ENCODE measurements at places on chromosomes 16 and 17.

GRCh38 chr17:82366749-82367148 is 4.8 kb upstream of the UTS2R start:
- DNase-seq, result no peak

- no peak for DNase-seq
Observed at GRCh38 chr17:43774304-43775250, 4.2 kb downstream of the DUSP3 start.

DNA sequence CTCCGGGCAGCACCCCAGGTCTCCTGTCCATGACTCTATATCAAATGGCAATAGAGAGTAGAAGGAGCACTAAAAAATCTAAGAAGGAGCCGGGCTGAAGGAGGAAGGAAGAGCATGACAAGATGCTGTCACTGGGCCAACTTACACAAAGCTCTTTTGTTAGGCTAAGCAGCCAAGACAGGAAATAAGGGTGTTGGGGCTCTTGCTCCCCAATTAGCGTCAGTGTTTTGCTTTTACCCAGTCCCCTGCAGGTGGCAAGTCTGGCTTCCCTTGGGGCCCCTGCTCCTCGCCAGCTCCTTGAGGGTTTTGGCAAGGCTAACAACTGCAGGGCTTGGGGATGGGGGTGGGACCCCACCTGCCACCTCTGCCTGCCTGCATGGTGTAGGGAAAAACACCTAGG is 120.5 kb downstream of the CCT6B start:
- no peak for DNase-seq

DNA sequence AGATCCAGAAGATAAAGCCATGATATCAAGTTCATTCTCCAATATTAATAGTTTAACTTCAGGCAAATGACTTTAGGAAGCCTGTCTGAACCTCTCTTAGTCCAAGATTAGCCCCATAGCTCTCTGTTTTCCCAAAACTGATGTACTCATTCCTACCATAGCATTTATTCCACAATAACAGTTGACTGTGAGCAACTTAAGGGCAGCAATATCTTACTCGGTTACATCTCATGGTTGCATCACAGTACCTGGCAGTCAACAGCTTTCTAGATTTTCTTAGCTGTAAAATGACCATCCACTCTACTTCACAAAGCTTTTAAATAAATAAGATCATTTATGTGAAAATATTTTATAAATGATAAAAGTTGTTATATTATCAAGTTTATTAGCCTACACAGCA is 58.2 kb upstream of the STAC2 start:
- no peak for DNase-seq

DNA sequence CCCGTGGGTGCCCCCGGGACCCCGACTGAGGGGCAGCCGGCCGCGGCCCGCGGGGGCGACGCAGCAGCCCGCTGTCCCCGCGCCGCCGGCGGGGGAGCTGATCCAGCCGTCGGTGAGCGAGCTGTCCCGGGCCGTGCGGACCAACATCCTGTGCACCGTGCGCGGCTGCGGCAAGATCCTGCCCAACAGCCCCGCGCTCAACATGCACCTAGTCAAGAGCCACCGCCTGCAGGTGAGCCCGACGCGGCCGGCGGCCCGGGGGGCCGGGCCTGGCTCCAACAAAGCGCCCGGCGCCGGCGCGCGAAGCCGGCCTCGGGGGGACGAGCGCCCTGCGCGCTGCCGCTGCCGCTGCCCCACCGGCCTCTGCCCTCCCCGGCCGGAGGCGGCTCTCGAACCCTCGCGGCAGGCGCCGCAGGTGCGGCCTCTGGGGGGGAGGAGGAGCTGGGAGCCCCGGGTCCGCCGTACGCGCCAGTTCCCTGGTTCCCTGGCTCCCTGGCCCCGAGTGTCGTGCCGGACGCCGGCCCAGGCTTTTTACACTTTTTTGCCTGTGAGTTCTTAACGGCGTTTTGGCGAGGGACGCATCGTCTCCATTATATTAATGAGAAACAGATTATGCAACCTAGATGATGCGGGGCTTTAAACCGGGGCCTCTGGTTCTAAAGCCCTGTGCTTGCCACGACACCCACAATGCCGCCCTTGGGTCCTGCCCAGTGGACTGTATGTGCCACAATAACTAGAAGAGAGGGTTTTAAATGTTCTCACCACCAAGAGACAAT is 521 bp downstream of the ATMIN start:
- DNase-seq, result peak; percentile 40

DNA sequence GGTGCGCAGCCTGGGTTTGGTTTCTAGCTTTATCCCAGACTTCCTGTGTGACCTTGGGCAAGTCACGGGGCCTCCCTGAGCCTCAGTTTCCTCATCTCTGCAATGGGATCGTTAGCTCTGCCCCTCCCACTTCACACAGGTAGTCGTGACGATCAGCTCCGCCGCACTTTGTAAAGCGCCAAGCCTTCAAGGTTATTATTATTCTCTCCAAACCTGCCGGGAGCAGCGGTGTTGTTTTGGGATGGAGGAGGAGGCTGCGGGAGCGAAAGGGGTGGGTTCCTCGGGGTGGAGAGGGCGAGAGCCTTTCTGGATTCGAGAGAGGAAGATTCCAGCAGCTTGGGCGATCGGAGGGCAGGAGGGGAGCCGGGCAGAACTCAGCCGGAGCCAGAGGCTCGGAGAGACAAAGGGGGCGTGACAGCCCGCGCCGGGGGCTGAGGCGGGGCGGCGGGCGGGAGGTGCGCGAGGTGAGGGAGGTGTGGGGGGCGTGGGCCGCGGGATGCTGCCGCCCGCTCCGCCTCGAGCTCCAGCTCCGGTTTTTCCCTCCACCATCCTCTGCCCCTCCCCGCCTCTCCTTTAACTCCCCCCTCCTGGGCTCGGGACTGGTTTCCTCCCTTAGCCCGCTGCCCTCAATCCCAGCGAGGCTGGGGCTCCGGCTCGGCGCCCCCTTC is at the start of gene EFNB3:
TSS of gene EFNB3 (plus strand) at position 602 of the 668 bp plus-strand sequence. CDS start 397 bp downstream, outside the sequence.
- no peak for DNase-seq

- DNase-seq, result no peak
Observed at GRCh38 chr17:65560628-65561451, 608 bp downstream of the AXIN2 start.

- DNase-seq, result no peak
Observed at GRCh38 chr17:21289902-21290571, 5.5 kb downstream of the MAP2K3 start.

- no peak for DNase-seq
Observed at GRCh38 chr16:13999895-14000425, 71.2 kb upstream of the MRTFB start.

GRCh38 chr16:73794994-73795393 is 501.6 kb upstream of the PSMD7 start:
- DNase-seq, result no peak

- no peak for DNase-seq
Observed at GRCh38 chr16:78780808-78781207, 681.4 kb downstream of the WWOX start.

- DNase-seq, result no peak
Observed at GRCh38 chr16:89145406-89146161, 26.0 kb upstream of the CDH15 start.

DNA sequence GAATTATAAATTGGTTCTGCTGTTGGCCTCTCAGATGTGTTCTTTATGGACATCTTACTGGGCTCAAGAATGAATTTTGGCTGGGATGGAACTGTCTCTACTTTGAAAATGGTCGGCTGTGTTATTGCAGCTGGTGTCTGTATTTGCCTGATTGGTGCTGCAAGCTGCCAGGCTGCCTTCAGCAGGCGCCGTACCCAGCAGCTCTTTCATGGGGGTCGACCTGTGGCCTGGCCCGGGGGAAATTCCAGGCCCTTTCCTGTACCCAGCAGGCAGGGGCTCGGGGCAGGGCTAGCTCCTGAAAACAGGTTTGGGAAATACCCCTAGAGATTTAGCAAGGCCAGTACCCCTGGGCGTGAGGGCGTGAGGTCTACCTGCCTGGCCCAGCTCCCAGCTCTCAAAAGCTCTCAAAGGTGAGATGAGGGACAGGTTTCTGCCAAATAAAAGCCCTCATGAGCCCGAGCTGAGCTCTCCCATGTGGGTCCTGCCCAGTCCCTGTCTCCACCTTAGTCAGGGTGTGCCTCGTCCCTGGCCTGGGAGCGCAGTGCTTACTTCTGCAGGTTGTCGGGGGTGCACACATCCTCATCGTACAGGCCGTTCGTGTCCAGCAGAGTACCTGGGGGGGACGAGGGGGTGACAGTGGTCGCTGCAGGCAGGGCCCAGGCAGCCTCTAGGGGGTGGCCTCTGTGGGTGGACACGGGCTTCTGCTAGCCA is 52.3 kb downstream of the PRMT7 start:
- DNase-seq, result no peak

- no peak for DNase-seq
Observed at GRCh38 chr17:68424861-68425260, 32.4 kb downstream of the WIPI1 start.

DNA sequence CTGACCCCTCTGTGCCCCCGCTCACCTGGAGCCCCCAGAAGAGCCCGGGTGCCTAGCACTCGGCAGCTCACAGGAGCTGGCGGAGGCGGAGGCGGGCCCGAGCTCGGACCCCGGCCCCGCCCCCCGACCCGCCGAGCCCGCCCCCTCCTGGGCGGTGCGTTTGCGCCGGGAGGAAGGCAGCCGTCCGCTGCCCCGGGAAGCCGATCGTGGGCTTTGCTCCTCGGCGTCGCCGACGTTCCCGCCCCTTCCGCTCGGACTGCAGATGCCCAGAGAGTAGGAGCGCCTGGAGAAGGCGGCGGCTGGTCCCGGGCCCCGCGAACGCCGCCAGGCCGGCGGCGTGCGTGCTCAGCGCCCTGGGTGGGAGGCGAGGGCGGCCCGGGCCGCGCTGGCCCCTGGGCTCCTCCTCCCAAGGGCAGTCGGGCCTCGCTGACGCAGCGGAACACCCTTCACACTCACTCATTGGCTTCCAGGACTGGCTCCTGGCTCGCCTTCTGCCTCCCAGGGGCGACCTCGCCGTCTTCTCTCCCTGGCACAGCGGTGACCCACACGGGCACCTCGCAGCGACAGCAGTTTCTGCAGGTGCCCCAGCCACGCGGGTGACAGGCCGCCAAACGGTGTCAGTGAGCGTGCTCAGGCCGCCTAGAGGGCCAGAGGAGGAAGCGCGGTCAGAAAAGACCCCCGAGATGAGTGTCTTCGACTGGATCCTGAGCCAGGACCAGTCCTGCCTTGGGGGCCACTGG is at the start of gene PLSCR3:
TSS of gene PLSCR3 (minus strand) at position 74 of the 740 bp plus-strand sequence. CDS start 415 bp downstream, outside the sequence.
- peak; percentile 70 for DNase-seq

DNA sequence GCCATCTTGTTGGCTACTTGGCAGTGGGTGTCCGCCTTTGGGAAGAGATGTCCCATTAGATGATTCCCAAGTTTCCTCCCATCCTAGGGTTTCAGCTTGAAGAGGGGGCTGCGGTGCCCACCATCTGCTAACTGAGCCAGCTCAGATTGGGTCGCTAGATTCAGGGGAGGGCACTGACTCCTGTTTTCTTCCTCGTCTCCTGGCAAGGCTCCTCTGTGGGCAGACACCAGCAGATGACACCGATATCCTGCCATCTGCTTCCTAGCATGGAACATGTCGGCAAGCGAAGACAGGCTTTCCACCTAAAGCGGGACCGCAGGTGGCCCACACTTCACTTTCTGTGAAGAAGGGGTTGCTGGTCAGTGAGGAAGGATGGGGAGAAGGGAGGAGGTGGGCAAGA is 27.3 kb downstream of the C17orf75 start:
- no peak for DNase-seq

GRCh38 chr16:73317321-73317857 is 269.5 kb upstream of the ZFHX3 start:
- no peak for DNase-seq

DNA sequence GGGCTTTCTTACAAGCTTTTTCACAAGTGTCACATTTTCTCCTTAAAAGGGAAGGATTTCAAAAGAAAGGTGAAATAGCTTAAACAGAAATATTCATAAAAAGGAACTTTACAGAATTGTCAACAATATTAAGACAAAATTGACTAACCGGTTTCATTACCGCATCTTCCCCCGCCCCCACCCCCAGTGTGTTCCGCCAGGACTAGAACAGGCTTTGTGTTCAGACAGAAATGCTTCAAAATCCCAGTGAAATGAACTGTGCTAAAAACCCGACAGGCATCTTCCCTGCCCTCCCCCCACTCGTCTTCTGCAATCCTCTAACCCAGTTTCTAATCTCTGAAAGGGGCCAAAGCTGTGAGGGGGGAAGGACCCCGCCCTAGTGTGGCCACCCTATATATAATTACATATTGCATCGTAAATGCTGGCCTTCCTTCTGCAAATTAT is 990 bp upstream of the ROGDI start:
- peak; percentile 42 for DNase-seq

- DNase-seq, result peak; percentile 55
Observed at GRCh38 chr16:67216612-67217490, 10.1 kb upstream of the TMEM208 start.

- DNase-seq, result no peak
Observed at GRCh38 chr17:14199601-14200000, 37.1 kb downstream of the CDRT15 start.

- peak; percentile 42 for DNase-seq
Observed at GRCh38 chr17:49260011-49260816, 29.6 kb upstream of the PHOSPHO1 start.

GRCh38 chr16:19363740-19364139 is 53.9 kb upstream of the TMC5 start:
- DNase-seq, result no peak

- DNase-seq, result no peak
Observed at GRCh38 chr17:61394630-61395408, 4.8 kb upstream of the TBX2 start.

GRCh38 chr16:88455610-88456355 is 2.7 kb downstream of the ZFPM1 start:
- no peak for DNase-seq

DNA sequence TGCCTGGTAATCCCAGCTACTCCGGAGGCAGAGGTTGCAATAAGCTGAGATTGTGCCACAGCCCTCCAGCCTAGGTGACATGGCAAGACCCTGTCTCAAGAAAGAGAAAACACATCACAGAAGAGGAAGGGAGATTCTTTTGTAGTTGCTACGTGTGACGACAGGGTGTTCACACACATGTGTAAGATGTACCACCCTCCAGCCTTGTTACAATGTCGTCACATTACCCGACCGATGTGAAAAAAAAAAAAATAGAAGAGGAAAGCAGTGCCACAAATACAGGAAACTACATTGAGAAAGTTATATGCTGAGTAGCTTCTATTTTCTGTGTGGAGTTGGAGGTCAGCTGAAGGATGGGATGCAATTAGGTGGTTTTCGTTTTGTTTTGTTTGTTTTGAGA is 56.0 kb downstream of the CLUH start:
- no peak for DNase-seq

DNA sequence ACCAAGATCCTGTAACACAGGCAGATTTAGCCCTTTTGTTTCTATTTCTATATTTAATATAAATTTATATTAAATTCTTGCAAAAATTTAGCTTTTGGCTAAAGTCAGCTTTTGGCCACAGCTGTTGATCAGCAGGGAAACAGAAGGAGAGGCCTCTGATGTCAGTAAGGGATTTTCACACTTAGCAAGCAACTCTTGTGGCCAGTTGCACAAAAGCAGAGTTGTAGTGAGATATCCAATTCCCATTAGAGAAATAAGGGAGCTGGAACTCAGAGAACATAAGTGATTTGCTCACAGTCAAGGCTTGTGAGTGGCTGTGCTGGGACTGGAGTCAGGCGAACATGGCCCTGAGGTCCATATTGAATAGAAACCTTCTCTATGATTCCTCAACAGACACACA is 16.7 kb upstream of the HEATR6 start:
- DNase-seq, result no peak

DNA sequence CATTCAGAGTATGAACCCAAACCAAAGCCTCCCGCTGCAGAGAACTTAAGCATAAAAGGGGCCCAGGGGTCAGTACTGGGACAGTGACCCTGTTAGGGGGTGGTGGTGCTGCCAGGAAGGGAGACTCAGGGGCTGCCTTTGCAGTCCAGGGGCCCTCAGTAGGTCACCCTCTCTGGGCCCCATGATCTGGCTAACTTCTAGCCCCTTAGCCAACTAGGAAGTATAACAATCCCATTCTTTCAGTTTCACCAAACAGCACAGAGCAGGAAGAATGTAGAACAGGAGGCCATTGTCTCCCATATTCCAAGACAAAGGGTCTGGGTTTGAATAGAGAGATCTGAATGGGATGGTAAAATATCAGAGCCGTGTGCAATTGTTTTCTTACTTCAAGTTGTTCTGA is 378.6 kb upstream of the C16orf82 start:
- no peak for DNase-seq

All from HL-60 (cell line).